ENCODE measurements at places on chromosomes 1 and 21.

DNA sequence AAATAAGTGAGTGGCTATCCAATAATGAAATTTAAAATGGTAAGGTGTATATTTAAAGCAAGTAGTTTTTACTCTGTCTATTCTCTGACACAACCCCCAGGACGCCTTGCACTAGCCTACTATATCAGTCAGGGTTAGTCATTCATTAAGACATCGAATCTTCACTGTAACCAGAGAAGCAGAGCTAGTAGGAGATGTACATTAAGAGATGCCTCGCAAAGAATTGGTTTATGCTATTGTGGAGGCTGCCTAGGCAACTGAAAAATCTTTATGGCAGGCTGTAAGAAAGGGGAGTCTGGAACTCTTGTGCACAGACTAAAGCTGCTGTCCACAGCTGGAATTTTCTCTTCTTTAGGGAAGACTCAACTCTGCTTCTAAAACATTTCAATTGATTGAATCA lies 28.8 kb downstream of the NTNG1 start:
- DNase-seq, result no peak

GRCh38 chr1:70498666-70499065 lies 87.6 kb downstream of the CTH start:
- DNase-seq, result no peak

- peak; percentile 52 for DNase-seq
Measured at GRCh38 chr1:222817529-222817928, 2.7 kb downstream of the DISP1 start.

GRCh38 chr1:235648954-235649367 lies 623 bp downstream of the GNG4 start:
- peak; percentile 85 for DNase-seq

GRCh38 chr1:43540653-43541071 lies 10.0 kb downstream of the PTPRF start:
- DNase-seq, result peak; percentile 65

GRCh38 chr1:6948861-6949260 lies 163.6 kb downstream of the CAMTA1 start:
- DNase-seq, result no peak

DNA sequence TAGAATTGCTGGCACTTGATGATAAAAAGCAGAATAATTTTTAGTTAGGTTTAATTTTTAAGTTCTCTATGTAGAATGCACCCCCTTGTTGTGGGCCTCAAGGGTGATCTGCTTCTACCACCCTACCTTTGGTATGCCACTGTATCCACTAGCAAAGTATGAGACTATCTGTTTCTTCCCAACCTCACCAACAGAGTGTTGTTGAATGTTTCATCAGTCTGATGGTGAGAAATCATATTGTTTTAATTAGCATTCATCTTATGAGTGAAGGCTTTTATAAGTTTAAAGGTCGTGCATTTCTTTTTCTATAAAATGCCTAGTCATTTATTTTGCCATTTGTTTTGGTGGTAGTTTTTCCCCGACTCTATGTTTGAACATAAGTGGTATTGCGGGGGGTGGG lies 141.0 kb downstream of the MAGI3 start:
- no peak for DNase-seq

GRCh38 chr1:111604931-111605330 lies 14.7 kb upstream of the RAP1A start:
- no peak for DNase-seq

DNA sequence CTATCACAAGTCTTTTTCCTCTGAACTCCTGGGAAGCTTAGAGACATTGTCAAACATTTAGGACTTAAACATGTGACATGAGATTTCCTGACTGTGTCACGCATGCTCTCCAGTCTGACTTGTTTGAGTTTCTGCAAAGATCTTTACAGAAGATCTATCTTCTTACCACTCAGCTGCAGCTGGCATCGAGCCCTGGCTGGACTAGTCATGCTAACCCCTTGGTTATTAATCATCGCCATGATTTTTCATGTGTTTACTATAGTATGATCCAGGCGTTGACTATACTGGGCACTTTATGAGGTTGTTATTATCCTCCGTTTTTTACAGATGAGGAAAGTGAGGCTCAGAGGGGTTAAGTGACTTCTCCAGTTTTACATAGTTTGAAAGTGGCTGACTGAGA lies 18.1 kb upstream of the IRF2BP2 start:
- peak; percentile 45 for DNase-seq

DNA sequence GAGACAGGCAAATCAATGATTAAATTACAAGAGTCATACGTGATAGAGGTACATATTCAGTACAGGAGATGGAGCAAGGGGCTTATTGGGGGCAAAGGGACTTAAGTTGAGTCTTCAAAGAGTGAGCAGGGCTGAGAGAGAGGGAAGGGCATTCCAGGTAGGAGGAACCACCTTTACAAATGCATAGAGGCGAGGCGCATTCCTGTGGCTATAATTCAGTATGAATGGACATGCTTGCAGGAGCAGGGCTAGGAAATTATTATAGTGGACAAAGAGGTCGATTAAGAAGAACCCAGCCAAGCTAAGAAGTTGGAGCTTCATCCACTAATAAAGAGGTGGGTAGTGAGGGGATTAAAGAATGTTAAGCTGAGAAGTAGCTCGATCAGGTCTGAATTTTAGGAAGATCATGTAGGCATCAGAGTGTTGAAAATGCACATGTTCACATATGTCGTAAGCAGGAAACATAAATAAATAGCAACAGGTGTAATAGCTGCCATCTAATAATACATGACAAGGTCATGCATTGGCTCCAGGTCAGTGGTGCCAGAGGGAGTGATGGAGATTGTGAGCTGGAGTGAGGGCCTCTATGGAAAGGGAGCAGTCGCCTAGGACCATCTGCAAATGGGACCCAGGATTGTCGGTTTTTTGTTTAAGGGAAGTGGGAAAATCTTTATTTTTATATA lies 12.0 kb upstream of the HNRNPU start:
- no peak for DNase-seq

- DNase-seq, result no peak
Measured at GRCh38 chr1:167161242-167161641, 59.4 kb upstream of the POU2F1 start.

DNA sequence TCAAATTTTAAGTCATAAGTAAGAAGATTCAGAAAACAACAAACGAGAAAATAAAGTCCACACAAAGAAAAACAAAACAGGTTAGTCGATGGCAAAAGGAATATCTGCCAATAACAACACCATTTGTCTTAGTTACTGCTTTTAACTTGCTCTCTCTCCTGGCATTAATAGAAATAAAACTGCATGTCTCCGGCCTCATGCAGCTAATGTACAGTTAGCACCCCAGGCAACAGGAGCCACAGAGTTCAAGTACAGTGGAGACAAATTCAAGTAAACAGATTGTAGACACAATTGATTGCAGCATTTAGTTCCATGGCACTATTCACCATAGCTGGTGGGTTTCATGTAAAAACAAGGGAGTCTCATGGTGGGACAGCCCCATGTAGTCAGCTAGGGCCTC lies 33.5 kb downstream of the SUSD4 start:
- DNase-seq, result no peak

- DNase-seq, result no peak
Measured at GRCh38 chr21:38787461-38788274, 18.1 kb upstream of the ETS2 start.

GRCh38 chr1:3501856-3502640 lies 47.6 kb downstream of the ARHGEF16 start:
- peak; percentile 64 for DNase-seq

DNA sequence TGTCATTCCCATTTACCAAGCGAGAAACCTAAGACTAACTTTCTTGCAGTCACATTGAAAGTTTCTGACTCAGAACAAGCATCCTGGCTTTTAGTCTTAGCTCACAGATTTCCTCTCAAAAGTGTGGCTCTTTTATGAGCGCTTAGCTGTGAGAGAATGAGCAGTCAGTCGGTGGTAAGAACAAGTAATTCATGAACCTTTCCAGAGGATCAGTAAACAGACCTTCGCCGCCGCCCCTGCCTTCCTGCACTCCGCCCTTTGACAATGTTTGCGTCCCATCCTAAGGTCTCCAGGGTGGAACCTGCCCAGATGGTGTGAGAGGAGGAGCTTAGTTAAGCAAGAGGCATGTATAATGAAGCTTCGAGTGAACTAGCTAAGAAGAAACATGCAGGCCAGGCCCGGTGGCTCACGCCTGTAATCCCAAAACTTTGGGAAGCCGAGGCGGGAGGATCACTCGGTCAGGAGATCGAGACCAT lies 142.4 kb downstream of the GLUL start:
- no peak for DNase-seq

DNA sequence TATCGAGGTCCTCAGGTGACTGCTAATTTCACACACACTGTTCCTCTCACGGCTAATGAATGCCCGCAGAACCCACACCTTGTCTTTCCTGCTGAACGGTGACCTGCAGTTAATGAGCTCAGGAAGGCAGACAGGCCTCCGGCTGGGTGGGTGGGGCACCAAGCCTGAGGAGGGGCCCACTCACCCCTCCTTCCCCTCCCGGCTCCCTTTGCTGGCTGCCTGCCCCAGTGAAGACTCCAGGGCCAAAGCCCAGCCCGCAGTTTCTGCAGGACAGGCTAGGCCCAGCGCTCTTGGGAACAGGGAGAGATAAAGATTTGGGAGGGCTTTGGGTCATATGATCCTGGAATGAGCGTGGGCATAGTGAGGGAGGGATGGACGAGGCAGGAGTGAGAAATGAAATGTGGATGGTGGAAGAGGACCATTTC lies 26.4 kb downstream of the FOXO6 start:
- peak; percentile 97 for DNase-seq

DNA sequence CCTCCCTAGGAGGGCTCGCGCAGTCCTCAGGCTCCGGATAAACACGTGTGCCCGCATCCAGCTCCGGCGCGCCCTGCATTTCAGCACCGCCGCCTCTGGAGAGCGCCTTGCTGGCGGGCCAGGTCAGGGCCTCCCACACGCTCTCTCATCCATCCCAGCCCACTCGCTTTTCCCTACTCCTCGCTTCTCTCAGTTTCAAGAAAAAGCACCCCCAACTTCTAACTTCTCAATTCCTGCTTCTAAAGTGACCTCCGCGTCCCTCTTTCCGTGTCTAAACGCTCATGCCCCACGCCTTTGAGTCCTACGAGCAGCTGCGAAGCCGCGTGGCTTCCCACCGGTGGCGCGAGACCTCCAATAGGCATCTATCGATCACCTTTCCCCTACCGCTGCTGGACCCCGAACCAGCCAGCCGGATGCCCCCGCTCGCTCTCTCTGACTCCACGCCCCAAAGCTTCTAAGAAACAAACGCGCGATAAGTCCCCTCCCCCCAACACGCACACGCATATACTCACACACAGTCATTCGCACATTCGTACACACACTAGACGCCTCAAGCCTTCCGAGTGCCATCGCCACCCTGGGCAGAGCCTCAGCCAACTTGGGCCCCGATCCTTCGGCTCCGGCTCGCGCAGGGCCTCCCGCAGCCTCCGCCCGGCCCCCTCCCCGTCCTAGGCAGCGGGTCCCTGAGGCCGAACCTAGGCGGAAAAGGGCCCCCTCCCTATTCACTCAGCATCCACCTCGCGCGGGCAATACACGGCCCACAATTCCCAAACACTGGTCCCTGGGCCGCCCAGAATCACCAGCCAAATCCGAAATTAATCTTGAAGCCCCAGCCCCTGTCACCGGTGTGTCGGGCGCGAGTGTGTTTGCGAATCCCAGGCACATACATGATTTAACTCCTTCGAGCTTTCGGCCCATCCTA lies 1.1 kb downstream of the NMNAT2 start:
- peak; percentile 87 for DNase-seq

DNA sequence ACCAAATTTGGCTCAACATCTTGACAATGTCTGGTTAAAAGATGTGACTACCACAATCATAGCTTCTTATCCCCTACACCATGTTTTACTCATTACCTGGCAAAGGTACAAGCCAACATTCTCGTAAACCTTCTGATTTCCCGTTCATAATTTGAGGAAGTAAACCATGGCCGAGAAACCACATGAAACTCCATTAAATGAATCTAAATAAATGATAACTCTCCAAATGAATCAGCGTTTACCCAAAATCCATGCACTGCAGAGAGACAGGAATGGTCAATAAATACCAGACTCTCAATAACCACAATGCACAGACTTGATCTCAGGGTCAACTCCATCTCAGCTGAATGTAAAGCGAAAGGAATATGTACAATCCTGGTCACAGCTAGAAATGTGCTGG lies 125.2 kb downstream of the TYW3 start:
- DNase-seq, result no peak

DNA sequence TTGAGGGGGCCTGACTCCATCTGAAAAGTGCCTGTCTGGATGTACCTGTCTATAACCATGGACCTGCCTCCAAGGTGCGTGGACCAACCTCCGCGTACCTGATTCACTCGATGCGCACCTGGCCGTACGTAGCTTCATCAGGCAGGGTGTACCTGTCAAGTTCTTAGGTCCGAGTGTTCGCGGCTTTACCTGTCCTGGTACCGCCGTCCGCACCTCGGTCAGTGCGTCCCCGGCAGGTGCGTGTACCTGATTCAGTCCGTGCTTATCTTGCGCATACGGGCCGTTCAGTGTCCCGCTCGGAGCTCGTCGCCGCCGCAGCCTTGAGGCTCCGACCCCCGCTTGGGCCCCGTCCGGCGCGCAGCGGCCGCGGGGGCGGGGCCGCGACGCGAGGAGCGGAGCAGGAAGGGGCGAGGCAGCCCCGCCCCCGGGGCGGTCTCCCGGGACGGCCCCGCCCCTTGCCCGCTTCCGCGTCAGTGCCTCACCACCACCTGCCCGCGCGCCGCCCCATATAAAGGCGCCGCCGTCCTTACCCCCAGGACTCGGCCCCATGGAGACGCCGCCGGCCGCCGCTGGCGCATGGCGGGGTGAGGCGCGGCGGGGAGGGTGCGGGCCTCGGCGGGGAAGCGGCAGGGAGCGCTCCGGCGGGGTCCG lies at the start of gene ZC3H12A:
TSS of gene ZC3H12A (plus strand) at position 535 of the 651 bp plus-strand sequence. CDS start 917 bp downstream, outside the sequence.
- DNase-seq, result peak; percentile 93

DNA sequence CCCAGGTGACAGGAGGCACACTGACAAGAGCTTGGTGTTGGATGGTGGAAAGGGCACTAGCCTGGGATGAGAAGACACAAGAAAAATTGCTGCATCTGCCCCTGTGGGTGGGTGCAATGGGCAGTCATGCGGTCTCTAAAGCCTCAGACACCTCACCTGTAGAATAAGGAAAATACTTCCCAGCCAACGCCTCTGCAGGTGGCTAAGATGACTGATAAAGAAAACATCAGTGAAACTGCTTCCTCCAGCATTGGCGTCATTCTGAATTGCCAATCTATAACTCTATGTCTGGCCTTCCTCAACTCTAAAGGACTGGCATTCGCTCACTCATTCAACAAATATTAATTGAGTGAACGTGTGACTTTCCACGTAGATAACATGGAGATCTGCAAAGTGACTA lies 100.4 kb upstream of the F3 start:
- no peak for DNase-seq

GRCh38 chr21:29386803-29387202 lies 88.1 kb downstream of the BACH1 start:
- DNase-seq, result no peak

DNA sequence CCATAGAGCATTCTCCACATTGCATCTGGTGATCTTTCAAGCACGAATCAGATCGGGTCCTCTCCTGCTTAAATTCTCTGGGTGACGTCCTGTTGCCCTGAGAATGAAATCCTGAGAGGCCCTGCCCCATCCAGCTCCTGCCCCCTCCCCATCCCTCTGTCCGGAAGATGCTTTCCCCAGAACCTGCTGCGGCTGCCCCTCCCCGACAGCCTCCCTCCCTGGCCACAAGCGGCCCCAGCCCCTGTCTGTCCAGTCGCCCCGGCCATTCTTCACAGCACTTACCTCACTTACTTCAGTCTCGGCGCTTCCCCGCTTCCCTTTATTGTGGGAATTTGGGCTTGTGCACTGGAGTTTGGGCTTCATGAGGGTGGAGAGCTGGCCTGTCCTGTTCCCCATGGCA lies 40.3 kb downstream of the TAS1R2 start:
- DNase-seq, result no peak
